ENCODE measurements at places on chromosomes 2 and 18.

DNA sequence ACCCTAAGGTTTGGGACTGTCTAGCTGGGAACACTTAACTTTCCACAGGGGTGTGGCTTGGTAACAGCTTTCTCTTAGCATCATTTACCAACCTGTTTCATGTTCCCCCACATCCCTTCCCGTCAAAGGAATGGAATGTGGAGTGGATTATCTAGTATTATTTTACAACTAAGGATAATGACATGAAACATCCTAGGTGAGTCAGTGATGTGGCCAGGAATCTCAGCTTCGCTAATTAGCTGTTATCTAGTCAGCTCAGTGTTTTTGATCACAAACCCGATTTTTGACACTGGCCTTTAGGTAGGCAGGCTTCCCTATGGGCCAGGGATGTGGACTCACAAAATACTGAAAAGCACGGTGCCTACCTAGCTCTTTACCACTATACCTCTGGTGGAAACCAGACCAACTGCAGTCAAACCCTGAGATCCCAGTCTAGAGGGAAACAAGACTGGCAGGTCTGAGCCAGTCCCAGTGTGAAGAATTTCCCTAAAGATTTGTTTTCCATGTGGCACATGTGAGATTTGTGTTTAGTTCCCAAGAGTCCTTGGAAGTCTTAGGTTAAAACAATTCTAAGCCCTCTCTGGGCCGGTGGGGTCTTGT is 2.8 kb upstream of the NRP2 start:
- no peak for DNase-seq

DNA sequence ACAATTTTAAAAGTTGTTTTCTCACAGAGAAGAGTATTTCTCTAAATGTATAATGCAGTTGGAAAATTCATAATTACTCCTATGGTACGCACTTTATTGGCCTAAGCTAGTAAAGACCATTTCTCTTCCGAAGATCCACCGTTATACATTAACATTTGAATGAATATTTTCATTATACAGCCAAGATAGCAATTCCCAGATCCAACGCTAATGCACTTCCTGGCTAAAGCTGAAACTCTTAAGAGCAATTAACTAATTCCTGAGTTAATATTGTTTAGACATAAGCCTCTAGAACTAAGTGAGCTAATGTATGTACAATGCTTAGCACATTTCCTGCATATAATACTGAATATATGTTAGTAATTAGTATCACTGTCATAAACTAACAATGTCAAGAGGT is 56.2 kb downstream of the PDK1 start:
- DNase-seq, result no peak

DNA sequence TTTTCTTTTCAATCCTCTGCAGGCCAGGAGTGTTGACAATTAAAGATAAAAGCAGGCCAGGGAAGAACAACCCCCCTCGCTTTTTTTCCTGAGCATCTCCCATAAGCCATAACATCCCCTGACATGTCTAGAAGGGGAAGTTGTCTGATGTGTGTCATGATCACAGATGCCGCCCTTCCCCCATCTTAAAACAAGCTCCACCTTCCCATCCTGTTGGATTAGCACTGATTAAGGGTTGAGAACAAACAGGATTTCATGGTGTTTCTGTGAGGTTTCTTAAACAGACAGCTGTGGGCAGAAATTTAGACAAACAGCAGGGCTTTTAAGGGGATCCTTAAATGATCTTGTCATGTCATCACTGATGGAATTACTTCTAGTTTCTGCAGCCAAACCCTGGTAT is 59.4 kb upstream of the UPP2 start:
- no peak for DNase-seq

GRCh38 chr2:227415538-227416424 is 28.0 kb upstream of the SCYGR1 start:
- peak; percentile 83 for DNase-seq
